ENCODE measurements at places on chromosomes 4 and X. TPM values are rescaled to one million over a fixed set of nuclear protein-coding genes. Genes with fewer than 3 reads are reported as not detected.
A peak's percentile ranks its signal among the peaks of the same experiment; 100 is the strongest.

DNA sequence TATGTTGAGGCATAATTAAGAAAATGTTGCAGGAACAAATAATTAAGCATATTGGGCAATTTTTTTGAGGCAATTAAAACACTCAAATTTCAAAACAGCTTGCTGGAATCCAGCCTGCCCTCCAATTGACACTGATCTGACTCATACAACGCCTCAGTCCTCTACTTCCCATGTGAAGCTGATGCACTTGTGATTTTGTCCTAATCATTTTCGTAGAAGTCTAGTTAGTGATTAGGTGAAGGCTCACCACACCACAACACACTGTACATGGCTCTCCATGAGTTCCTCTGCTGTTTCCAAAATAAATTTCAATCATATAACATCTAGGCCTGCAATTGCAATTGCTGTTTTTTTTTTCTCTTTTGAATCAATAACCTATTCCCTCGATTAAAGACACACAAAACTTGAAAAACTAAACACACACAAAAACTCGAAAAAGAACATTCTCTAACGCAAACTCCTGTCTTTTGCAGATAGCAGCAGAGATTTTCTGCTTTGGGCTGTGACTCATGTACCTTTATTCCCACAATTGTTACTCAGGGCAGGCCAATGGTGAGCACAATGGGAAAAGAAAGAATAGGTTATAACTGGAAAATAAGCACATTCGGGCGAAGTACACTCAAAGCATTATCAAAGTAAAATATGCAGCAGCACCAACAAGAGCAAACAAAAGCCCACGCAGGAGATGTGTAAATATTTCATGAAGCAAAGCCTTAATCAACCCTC, 1.7 kb downstream of the GPRIN3 start:
- peak; percentile 62 for DNase-seq

DNA sequence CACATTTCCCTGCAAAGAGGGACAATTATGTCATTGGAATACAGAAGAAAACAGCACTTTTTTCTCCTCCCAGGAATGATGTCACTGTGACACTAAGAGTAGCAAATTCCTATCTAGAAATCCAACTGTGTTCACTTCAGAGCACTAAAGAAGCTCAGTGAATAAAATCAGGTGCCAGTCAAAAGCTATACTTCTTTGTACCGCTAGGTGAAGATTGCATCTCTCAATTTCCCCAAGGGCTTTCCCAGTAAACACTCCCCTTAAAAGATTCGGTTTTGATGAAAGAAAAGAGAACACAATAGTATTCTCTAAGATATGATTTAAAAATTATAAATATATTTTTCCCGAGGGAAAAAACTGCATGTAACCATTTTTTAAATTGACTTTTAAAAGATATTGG, 104.7 kb upstream of the MID1 start:
- DNase-seq = no peak

DNA sequence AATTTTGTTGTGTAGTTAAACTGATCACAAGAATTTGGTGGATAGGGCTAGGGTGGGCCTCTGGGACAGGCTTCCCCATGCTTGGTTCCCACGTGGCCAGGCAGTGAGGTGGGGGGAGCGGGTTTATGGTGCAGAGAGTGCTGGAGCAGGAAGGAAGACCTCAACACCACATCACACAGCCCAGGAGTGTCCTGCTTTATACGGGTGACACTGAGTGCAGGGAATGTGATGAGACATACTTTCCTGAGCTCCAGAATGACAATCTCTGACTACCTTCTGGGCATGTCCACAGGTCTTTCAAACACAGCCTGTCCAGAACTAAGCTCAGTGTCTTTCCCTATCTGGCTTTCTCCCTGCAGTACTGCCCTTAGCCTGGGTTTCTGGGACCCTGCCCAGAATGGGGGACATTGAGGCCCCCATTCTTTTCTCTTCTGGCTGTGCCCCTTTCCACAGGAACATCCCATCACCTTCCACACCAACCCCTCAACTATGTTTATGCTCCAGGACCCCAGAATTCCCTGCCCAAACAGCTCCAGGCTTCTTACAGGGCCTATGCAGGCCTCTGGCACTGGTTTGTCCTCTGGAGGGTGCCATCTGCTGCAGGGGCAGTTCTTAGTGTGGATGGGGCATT, 36.5 kb upstream of the RASL11B start:
- DNase-seq = no peak

- DNase-seq = no peak
These were observed 49.2 kb upstream of the PRSS48 start for GRCh38 chr4:151227731-151228130.

DNA sequence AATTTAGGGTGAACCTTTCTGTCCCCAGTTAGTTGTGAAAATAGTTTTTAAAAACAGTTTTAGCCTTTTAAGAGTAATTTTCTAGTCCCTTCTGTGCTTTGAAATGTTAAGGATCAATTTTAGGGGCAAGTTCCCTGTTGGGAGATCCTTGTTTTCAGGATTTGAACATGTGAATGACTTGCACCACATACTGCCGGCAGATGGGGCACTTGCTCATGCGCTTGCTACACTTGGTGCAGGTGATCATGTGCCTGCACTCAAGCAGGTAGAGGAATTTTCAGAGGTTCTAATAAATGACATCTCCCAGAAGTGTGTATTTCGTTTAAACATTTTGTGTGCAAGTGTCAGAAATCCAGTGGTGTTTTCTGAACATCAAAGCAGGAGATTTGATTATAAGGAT, 195.9 kb downstream of the CHM start:
- DNase-seq = no peak

DNA sequence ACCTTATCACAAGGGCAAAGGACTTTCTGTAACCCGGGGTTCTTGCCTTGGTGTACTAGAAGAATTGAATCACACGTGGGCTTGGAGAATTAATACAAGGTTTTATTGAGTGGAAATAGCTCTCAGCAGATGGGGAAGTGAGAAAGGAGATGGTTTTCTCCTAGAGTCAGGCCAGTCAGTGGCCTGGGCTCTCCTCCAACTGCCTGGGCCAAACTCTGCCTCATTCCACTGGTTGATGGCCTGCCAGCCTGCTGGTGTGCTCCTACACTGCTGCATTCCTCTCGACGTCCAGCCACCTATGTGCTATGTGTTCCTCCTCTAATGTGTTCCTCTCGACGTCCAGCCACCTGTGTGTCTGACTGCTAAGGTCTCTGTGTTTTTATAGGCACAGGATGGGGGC, 35.3 kb upstream of the SPIN2A start:
- DNase-seq = no peak

ZAR1 gene
- not detected for total RNA-seq

LNX1 gene
- total RNA-seq = not detected
